ENCODE measurements at places on chromosomes 5 and 9.

DNA sequence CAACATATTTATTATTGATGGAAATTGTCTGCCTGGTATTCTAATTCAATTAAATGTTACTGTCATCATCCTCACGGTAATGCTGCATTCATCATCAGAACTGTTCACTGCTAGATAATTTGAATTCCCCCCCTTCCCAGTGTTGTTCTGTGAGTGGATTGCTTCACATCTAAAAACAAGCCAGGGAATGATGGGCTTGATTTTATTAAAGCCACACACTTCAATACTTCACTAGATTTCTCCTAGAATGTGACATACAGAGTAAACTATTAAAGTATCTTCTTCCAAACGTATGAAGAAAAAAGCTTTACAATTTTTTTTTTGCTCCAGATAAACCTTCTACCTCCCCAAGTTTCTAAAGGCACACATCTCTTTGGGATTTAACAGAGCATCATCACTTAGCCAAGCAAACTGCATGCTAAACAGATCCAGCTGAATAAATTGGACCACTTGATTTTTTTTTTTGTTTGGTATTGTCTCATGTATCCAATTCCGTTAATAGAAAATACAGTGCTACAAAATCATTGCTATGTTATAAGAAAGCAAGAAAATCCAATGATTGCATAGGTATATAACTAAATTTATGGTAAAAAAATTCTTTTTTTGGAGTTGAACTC is 692.4 kb downstream of the MTRR start:
- DNase-seq, result no peak

DNA sequence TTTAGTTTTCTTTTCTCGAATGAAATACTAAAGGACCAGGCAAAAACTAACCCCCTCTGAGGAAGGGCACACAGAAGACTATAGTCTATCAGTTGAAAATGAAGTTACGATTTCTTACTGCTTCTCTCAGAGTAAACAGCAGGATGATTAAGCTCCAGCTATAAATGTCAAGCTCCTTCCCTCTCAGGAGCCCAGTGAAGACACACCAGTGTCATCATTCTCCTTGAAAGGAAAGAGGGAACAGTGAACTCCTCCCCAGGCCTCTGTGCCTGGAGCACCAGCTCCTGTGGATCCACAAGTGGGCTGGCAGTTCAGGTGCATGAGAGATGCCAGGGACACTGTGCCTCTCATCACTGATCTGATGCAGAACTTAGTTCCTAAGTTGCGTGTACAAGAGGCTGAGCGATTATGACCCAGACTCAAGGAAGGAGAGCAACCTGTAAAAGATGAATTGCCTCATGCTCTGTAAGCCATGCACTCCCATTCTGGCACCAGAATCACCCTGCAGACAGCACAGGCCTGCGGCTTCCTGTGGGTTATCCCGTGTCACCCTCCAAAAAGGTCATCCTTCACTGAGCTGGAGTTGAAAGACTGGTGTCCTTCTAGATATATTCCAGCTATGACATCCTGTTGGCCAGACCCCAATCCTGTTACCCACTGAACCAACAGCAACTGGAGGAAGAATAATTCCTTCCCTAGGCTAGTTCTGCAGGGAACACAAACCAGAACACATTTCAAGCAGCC is 394.0 kb downstream of the SEMA5A start:
- DNase-seq, result no peak

- DNase-seq, result no peak
Measured at GRCh38 chr5:123115020-123115419, 26.0 kb downstream of the PRDM6 start.

DNA sequence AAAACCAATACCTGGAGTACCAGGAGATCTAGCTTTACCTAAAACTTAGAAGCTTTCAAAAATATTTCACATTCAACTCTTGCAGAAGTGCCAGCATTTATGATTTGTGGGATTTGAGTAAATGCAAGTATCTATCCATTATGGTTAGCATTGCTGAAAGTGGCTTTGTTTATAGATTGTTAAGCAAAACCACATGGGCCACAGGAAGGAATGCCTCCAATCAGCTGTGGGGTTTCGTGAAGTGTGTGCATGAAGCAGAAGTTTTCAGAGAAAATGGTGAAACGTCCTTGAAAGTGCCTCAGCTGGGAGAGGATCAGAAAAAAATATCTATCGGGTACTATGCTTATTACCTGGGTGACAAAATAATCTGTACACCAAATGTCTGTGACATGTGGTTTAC is 4.2 kb downstream of the LECT2 start:
- no peak for DNase-seq

DNA sequence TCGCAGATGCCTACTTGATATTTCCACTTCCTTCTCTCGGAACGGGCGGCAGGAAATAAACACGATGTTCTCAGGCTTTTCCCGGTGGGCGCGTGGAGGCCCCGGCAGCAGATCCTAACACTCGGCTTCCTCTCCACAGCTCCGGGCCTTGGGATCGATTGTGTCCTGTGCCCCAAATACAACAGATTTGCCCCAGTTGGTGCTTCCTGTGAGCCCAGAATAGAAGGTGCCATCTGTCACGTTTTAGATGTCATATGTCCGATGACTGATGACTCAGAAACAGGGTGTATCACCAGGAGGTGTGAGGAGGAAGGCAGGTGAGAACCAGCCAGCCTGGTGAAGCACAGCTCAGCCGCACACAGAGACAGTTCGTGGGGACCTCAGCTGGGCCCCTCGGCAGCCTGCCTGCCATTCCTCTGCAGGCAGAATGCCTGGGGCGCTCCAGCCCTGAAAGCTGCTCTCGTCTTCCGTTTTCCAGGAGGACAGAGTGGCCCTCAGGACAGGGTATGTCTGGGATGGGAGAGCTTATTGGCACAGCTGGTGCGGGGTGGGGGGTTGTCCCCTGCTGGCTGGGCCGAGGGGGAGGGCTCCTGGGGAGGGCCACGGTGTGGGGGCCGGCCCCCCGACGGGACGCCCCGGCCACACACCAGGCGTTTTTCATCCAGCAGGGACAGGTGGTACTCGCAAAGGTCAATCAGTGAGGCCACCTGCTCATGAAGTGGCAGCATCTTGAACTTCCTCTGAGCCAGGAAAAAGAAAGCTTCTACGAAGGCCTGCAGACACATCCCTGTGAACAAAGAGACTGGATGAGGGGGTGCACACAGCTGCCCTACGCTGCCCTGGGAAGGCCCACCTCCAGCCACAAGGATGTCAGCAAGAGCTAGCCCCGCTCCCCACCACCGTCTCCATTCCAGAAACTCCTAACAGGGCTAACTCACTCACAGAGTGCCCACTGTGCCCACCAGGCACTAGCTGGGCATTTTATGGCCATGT is 171.0 kb downstream of the DAB2IP start:
- no peak for DNase-seq

GRCh38 chr5:138601444-138601843 is 26.2 kb upstream of the HSPA9 start:
- peak; percentile 65 for DNase-seq

GRCh38 chr5:118775790-118776499 is 212.4 kb downstream of the DTWD2 start:
- DNase-seq, result no peak

DNA sequence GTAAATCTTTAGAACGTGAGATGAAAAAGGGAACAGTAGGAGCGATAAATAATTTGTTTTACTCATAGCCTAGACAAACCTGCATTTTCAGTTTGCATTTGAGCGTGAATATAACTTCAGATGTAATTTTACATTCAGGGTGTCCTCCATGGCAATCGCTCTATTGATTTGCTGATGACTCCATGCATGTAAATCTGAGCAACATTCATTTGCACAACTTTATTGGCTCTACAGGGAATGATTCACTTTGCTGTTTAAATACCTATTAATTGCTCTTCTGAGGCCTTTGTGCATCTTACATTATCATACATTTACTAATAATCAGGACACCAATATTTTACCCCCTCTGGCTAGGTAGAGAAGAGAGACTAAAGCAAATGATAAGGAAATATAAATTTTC is 122.2 kb downstream of the EGFLAM start:
- DNase-seq, result no peak

- no peak for DNase-seq
Measured at GRCh38 chr5:177183766-177184360, 50.3 kb downstream of the NSD1 start.

GRCh38 chr9:73157811-73158210 is 6.1 kb downstream of the ANXA1 start:
- no peak for DNase-seq

DNA sequence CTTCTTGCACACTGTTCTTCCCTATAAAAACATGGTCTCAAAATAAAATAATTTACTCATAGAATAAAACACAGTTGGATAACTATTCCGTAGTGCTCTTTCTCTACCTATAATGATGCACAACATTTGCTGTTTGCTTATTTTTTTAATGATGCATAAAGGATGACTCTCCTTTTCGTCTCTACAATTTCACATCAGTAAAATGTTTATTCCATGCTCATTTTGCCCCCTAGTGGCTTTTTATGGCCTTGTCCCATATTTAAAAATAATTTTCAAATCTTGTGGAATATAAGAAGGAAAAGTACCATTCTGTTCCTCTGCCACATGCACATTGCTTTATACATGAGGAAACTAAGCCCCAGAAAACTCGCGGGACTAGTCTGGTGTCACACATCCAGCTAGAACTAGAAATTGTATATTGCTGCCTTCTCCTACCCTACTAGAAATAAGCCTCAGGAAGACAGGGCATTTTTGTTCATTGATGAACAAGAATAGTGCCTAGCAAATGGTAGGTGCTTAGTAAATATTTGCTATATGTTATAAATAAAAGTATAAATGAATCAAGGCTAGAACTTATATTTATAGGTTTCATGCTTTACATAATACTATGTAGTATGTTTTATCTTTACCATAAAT is 12.7 kb downstream of the KCTD16 start:
- no peak for DNase-seq

GRCh38 chr9:1938675-1939170 is 76.4 kb upstream of the SMARCA2 start:
- DNase-seq, result no peak

- no peak for DNase-seq
Measured at GRCh38 chr5:3599226-3600105, 3.8 kb downstream of the IRX1 start.

DNA sequence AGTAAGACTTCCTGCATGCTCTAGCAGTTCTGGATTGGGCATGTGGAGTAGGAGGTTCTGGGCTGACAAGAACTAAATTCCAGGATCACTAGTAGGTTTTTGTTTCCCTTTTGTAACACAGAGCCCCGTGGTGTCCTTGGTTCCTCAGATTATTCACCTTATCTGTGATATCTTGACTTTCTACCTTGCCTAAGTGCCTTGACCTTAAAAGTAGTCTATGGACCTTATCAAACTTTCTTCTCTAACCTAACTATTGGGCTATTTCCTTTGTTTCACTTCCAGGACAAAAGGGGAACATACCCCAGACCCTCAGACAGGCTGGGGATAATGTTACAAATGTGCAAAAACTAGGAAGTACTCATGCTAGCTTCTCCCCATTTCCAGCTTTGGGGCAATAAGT is 595.3 kb downstream of the PSAT1 start:
- no peak for DNase-seq

- no peak for DNase-seq
Measured at GRCh38 chr9:99931155-99931840, 24.8 kb downstream of the STX17 start.

DNA sequence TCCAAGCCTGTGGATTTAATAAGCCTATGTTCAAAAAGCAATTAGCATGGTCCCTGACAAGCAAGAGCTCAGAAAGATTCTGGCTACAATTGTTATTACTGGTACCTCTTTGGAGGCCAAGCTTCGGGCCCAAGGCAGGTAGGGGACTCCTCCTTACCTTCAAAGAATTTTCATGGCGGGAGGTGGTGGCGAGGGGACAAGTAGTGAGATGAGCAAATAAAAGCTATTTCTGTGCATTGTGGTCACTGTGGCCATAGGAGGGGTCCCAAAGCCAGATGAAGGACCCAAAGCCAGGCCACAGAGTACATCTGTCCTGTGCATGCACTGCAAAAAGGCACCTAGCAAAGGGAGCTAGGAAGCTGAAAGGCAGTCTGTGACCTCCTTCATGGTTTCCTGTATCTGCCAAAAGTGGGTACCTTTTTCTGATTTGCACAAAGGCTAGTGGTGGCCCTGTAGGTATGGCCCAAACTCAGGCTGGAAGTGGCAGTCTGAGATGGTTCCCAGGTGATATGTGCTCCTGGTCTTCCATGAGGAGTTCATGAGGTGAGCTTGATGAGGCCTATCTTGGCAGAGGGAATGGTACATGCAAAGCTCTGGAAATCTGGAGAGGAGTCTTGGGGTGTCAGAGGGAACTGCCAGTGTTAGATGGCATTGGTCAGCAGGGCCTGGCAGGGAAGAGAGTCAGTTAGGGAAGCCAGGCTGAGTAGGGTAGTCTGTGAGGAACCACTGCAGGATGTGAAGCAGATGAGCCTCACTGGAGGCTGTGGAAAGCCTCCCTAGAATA is 3.3 kb upstream of the CXXC5 start:
- DNase-seq, result no peak

GRCh38 chr9:99563364-99563763 is 258.3 kb upstream of the NR4A3 start:
- no peak for DNase-seq

DNA sequence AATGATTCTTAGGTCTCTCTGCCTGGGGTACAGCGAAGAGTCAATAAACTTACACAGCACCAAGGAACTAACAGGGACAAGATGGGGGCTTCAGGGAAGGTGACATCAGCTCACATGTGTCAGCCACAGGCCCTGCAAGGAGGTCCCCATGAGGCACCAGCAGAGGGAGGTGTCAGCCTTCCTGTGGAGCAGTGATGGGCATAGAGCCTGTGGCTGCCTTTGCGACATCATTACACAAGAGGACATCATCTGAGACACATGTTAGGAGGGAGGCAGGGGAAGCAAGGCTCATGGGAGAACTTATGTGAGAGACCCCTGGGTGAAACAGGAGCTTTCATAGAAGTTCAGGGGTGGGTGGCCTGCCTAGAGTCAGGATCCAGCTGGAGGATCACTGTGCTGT is 389.6 kb downstream of the SEMA5A start:
- peak; percentile 66 for DNase-seq

DNA sequence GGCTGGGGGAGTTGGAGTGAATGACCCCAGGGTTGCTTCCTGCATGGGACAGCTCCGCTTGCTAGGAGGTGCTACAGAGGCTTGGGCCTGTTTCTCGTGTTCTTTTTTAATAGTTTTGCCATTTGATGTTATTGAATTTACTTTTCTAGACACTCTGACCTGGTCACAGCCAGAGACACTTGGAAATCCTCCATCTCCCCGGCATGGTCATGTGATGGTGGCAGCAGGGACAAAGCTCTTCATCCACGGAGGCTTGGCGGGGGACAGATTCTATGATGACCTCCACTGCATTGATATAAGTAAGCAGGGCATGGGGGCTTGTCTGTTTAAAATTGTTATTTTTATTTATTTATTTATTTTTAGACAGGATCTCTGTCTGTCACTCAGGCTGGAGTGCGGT is 13.4 kb downstream of the HSPA5 start:
- DNase-seq, result no peak

Data from brain microvascular endothelial cell (primary cell).